ENCODE measurements at places on chromosomes 7 and 10.

DNA sequence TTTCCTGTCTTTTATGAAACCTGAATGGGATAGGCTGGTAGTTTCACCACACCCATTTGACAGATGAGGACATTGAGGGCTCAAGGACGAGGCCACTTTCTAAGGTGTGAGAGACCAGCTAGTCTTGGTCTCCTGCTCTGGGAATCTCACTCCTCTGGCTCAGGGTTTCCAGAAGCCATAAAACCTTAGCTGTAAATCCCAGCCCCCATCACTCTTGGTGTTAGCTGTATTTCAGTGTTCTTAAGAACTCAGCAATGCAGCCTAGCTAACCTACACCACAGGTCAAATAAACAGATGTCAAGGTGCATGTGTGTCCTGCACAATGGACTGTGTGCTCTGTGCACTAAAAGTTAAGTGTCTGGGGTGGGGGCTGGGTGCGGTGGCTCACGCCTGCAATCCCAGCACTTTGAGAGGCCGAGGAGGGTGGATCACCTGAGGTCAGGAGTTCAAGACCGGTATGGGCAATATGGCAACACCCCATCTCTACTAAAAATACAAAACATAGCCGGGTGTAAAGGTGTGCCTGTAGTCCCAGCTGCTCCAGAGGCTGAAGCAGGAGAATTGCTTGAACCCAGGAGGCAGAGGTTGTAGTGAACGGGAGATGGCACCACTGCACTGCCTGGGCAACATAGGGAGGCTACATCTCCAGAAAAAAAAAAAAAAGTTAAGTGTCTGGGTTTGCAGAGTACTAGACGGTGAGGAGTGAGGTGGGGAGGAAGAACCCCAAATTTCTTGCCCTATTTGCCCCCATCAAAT is 567 bp upstream of the EPO start:
- no peak for DNase-seq

- no peak for DNase-seq
These were observed 36.5 kb downstream of the C10orf71 start for GRCh38 chr10:49335364-49335972.

GRCh38 chr7:92402920-92403759 is 44.1 kb upstream of the GATAD1 start:
- no peak for DNase-seq

GRCh38 chr7:136654406-136654805 is 214.0 kb upstream of the CHRM2 start:
- no peak for DNase-seq

- DNase-seq = no peak
These were observed 121.2 kb downstream of the EMX2 start for GRCh38 chr10:117663750-117664149.

- DNase-seq = no peak
These were observed 33.4 kb upstream of the PFKP start for GRCh38 chr10:3033925-3034324.

- DNase-seq = no peak
These were observed 17.1 kb downstream of the CHST3 start for GRCh38 chr10:71981015-71981875.

GRCh38 chr7:106740806-106741205 is 79.8 kb upstream of the CCDC71L start:
- no peak for DNase-seq

DNA sequence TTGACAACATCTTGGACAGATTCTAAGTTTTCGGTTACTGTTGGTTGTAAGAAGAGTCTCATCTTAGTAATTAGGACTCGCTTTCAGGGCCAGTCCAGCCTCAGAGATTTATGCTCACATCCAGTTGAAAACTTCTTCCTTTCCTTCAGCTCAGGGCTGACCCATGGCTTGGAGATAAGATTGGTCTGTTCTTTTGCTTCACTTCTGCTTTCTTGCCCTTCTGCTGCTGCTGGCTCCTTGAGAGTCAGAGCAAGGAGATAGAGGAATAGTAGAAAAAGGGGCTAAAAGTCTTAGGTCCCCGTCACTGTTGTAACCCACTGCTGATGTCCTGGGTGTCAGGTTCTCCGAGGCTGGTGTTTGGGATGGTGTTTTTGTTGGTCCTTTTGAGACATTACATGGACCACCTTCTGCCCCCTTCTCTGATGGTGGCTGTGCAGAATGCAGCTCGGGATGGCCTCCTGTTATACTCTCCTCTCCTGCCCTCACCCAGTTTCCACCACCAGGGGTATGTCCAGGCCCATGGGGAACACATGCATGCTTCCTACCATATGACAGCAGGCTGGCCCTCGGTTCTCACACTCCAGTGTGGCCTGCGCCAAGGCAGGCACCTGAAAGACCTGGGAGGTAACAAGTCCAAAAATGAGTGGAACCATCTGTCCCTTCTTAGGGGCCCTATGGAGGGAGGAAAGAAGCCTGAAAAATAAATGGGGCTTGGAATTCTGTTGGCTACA is 67.8 kb upstream of the PCBD1 start:
- DNase-seq = no peak

GRCh38 chr7:157408258-157409101 is 71.7 kb downstream of the DNAJB6 start:
- DNase-seq = no peak

- DNase-seq = no peak
These were observed 106.4 kb upstream of the KLF6 start for GRCh38 chr10:3891396-3891795.

DNA sequence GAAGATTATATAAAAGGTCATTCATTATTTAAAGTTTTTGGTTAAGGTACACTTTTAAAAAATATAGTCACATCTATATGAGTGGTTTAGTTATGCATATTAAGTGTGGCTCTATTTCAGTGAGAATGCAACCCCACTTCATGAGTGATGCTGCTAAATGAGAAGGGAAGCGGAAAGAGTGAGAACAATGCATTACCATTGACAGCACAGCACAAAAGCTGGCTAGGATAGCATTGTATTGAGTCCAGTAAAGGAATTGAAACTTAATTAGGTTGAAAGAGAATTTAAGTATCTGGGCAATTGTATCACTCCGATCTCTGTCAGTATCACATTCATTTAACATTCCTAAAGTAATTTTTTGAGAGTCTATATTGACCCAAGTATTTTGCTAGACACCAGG is 13.2 kb downstream of the POM121L12 start:
- DNase-seq = no peak

DNA sequence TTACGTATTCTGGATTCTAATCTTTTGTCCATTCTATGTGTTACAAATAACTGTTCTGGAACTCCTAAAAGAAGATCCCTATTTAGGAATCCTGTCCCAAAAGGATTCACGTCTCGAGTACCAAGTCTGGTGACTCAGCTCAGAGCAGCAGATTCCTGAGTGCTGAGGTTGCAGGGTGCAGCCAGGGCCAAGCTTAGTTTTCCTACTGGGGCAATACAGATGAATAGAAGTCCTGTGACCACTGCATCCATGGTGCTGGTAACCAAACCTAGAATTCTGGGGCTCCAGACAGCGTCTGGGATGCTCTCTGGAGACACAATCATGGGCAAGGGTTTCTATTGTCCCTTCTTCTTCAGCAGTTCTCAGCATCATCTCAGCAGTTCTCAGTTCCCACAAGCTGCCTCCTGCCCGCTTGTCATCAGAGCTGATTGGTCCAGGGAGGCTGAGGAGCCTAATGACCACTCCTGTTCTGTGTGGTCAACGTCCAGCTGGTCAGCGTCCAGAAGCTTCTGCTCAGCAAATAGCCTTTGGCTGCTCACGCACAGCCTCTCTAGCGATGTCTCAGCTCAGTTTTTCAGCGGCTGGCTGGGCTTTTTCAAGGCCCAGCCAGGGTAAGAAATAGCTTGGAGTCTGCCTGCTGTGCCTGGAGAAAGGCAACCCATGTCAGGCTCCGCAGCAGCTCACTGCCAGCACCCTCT is 50.4 kb upstream of the C7orf33 start:
- DNase-seq = no peak

DNA sequence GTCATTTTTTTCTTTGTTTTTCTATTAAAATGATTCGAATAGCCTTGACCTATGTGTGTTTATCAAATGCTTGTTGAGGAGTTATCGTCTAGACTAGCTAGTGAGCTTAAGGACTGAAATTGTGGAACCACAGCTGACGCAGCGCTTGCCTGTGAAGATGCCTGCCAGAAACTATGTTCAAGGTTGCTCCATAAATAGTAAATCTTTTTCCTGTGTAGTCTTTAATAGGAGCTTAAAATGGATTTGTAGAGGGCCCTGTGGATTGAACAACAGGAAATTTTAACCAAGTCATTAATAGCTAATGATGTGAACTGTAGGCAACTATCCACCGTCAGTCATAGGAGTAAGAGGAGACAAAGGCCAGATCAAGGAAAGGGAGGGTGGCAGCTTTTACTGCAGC is 145.1 kb downstream of the GNAI1 start:
- DNase-seq = no peak

DNA sequence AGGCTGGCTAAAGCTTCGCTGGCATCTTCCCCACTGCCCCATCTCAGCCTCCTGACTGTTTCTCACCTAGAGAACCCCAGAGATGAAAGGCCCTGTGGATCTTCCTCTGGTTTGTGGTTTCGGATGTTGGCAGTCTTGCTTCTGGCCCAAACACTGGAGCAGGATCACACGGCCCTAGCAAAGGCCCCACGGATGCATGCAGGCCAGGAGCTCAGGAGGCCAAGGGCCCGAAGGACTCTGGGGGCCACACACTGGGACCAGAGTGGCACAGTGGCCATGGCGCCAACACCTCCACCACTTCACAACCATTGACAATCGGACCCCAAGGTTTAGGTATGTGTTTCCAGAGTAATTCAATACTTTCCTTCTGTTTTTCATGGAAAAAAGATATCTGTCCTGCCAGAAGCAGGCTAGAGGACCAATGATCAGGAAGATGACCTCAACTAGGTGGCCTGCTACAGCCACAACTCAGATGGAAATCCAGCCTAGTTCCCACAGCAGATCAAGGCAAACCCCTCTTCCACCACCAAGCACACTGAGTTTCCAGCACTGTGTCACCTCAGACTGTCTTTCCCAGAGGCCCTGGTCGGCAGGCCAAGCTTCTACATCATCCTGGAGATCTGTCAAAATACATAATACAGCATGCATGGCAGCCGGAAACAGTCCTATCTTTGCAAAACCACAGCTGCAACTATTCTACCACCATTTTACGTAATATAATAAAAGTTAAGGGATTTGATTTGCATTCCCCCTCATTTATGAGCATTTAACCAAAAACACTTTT is 53.0 kb downstream of the CTBP2 start:
- no peak for DNase-seq

GRCh38 chr10:133334503-133335245 is 2.0 kb downstream of the CALY start:
- no peak for DNase-seq

GRCh38 chr10:71708301-71708703 is 11.3 kb downstream of the C10orf105 start:
- DNase-seq = no peak

GRCh38 chr7:36526863-36527548 is 137.3 kb downstream of the ANLN start:
- DNase-seq = no peak

- DNase-seq = no peak
These were observed 5.5 kb upstream of the CFAP46 start for GRCh38 chr10:132947843-132948242.

- no peak for DNase-seq
These were observed 236.5 kb upstream of the PTN start for GRCh38 chr7:137579913-137580640.

DNA sequence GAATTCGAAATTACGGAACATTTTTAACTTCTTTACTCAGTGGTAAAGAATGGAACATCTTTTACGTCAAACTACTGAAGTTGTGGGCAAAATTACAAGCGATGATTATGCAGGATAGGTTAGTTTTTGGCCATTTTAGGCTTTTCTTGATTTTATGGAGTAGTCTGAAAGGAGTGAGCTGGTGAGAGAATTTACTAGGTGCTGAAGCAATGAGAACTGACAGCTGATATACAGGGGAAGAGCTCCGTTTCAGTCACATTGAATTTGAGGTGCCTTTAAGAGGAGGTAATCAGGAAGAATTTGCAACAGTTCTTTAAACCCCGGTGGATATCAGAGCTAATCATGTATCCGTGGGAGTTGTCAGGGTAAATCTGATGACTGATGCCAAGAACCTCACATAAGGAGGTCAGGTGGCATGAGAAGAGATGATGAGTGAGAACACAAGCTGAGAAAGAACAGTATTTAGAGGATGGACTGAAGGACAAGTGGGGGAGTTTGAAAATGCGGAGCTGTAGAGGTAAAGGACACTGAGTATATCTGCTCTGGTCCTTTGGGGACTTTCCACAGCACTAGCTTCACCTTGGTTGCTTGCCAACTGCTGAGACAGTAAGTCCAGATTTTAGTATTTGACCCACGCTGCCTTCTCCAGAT is 104.3 kb downstream of the AHR start:
- no peak for DNase-seq

DNA sequence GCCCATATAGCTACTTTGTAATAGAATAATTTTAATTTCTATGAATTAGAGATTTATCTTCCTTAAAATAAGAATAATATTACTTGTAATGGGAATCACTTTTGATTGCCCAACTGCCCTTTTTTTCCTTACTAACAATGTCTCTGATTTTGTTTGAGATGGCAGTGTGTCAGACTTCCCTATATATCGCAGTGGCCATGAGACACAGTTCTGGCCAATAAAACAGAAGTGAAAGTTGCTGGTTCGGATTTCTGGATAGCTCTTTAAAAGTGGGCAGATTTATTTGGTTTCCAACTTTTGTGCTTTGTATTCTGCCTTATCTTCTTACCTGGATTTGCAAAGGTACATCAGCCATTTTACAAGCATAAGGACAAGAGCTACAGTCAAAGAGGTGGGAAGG is 170.2 kb downstream of the PPP1R17 start:
- DNase-seq = no peak

GRCh38 chr7:71687831-71688599 is 556.1 kb downstream of the GALNT17 start:
- no peak for DNase-seq

DNA sequence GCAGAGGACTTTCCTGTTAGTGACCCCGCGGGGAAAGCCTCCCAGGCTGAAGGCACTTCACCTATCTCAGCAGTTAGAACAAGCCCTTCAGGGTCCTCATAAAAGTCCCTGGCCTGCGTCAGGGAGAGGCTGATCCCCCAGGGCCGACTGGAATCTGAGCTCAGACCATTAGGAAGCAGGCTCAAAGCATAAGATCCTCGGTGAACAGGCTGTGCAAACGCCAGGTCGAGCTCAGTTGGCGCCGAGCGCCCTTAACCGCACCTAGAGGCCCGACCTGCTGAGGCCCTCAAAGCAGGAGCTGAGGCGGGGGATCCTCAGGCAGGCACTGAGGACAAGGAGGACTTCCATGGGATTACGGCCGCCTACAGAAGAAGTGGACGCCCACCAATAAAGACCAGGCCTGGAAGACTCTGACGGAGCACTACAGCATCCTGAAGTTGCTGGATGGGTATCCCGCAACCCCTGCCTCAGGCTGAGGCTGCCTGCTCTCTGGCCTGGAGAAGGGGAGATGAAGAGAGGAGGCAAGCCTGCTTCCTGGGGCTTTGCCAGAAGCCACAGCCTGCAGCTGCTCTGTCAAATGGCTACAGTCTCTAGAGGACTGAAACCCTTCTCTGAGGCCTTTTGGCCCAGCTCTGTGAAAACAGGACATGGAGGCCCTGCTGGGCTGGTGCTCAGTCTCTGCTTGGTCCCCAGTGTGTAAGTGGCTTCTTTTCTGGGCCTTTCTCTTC is 29.9 kb downstream of the LIPJ start:
- no peak for DNase-seq

Data from stimulated activated CD8-positive, alpha-beta memory T cell treated with anti-CD3 and anti-CD28 coated beads, Interleukin-15, amount 100 ng/mL, for 4 hours (primary cell).